ENCODE measurements at places on chromosomes 11 and 22. TPM values are rescaled to one million over a fixed set of nuclear protein-coding genes. Genes with fewer than 3 reads are reported as not detected.

DNA sequence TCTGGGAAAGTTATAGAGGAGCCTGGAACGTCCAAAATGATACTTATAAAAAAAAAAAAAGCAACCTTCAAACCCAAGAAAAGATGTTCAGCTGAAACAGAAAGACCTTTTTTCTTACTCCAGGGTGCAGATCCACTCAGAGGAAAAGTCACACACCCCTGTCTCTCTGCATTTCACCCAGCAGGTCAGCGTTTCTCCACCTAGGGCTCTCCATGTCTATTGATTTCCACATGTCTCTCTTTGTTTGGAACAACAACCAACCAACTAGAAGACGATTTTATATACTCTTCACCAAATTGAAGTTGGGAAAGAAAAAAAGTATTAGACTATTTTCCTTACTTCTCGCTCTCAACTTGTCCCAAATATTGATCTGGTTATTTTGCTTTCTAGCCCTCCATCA, 42.2 kb upstream of the BLID start:
- no peak for DNase-seq

GRCh38 chr11:45684440-45684839, 19.0 kb upstream of the CHST1 start:
- DNase-seq = no peak

GRCh38 chr11:1481483-1481825, 5.1 kb downstream of the MOB2 start:
- no peak for DNase-seq

DNA sequence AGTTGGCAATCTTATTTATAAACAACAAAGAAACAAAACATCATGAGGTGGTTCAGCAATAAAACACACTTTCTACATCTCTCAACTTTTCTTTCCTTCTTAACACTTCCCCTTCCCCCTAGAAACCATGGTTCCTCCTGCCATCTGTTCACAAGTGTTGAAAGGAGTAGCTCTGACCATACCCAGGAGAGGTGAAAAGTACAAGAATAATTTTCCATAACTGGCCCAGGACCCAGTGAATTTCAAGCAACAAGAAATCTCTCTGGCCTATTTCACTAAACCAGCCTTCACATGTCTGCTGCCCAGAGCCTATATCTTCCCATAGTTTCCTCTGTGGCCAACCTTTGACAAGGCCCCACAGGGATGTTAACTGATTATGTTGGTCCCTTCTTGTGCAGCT, 98.2 kb upstream of the CEP126 start:
- no peak for DNase-seq

DNA sequence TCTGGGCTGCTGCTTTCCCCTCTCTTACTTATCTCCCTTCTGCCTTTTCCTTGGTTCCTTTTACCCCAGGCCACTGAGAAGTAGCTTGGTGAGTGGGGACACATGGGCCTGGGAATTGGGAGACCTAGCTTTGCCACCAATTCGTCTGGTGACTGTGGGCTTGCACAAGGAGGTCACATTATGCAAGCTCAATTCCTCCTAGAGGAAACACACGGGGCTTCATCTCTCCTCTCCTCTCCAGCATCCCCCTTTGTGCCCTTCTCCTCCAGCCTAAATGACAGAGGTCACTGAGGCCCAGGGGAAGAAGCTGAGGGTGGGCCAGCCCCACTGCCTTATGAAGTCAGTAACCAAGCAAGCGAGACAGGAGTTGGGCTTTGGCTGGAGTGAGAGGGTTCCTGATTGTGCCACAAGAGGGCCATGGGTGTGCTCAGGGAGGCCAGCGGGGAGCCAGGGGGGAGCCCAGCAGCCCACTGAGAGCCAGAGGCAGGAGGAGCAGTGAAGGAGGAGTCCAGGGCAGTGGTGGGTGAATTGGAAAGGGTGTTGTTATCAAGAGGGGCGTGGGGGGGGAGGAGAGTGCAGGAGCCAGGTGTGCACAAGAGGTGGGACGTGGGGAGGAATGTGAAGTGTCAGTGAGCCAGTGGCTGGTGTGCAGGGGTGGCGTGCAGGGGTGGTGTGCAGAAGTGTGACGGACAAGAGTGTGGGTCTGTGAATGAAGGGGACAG, 2.0 kb downstream of the CLCF1 start:
- no peak for DNase-seq

DNA sequence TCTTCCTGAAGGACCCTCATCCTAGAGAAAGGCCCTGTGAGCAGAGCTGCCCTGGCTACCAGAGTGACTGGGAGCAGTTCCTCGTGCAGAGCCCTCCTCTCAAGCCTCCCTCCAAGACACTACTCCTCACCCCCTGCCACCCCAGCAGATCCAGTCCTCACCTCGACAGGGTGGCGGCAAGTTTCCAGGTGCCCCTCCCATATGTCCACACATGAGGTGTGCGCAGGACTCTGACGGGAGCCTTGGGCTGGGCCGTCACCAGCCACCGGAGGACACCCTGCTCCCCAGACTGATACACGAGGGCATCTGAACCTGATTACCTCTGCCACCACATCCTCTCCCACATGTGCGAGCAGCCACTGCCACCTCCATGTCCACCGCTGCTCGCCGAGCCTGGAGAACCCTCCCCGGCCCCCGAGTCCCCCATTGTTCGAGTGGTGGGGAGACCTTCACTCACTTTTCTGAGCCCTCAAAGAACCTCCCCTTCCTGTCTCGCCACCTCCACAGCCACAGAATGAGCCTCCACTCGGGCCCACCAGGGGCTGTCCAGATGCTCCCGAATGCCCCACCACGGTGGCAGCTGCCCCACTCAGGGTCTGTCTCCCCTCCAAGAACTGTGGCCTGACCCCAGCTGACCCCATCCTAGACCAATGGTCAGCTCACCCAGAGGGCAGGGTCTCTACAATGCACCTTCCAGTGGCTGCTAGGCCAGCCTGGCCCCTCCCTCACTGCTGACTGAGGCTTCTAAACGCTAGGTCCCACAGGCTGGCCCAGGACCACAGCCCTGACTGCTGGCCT, 62.5 kb downstream of the DGCR2 start:
- DNase-seq = no peak

DNA sequence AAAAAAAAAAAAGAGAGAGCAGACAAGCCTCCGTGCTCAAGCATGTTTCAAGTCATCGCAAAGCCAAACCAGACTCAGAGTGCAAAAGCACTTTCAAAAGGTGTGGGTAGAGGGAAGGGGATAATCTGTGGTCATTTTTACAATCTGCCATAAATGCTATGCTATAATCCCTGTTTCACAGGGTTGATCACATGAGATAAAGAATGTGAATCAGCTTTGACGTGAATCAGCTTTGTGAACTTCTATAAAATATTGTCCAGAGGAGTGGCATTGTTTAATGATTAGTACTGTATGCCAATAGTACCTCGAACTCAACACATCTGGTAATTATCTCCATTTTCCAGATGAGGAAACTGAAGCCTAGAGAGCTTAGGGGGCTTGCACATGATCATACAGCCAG, 20.0 kb upstream of the POLD3 start:
- DNase-seq = no peak

- no peak for DNase-seq
Measured at GRCh38 chr11:706957-707816, 1.2 kb downstream of the EPS8L2 start.

- peak; percentile 88 for DNase-seq
Measured at GRCh38 chr11:73308003-73308960, at the start of gene ARHGEF17. Gene ARHGEF17, plus strand, starts transcription at chr11:73308276. Its CDS starts 363 bp downstream, at chr11:73308639.

GRCh38 chr11:36478700-36479329, 31.3 kb downstream of the TRAF6 start:
- DNase-seq = peak; percentile 68

DNA sequence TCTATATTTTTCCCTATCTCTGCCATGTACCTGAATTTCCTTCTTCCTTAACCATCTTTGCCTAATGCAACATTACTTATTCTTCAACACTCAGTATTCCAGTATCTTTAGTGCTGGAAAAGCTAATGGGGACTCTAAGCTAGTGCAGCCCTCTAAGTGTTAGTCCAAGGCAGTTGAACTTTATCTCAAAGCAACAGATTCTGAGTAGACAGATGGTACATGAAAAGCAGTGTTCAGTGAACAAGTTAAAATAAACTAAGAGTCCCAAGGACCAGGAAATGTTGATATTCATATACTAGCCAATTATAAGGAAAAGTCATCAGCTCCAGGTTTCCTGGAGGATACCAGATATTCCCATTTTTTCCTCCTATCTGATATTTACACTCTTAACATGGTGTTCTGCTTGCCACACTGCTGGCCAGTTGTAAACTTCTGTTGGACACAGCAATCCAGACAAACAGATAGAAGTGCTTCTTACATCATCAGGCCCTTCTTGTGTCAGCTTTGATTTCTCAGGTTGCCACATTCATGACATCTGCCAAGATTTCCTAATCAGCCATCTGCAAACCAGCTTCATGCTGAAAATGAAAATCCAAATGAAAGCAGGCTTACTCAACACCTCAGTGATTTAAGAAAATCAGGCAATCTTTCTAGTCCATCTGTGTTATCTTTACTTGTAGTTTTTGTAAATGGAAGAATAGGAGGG, 255.9 kb upstream of the POU2AF2 start:
- no peak for DNase-seq

DNA sequence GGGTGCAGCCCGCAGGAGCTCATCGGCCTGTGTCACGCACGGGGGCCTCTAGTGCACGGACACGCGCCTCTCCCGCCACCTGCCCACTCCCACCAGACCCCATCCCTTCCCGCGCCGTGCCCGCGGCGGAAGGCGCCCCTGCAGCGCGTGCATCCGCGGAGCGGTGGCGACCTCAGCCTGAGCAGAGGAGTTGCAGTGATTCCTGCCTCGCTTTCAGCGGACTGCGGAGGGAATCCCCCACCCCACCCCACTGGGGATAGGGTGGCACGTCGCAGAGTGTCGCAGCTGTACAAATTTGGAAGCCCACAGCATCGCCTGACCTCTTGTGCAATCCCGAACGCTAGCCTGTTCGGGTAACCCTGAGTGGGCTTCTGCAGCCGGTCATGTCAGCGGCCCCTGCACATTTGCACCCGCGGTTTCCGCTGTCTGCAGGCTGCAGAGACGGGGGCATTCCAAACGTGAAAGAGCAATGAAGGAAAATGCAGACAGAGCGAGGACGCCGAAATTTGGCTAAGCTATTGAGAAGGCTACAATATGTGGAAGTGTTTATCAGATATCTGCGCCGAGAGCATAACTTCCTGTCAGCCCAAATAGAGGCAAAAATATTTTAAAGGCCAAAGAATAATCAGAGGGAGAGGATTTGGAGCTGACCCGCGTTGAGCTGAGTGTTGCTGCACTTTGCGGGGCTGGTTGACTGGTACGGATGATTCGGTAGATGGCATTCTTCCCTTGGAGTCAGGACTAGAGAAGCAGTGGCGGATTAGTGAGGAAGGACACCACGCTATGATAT, 617 bp upstream of the ARHGAP20 start:
- peak; percentile 26 for DNase-seq

DNA sequence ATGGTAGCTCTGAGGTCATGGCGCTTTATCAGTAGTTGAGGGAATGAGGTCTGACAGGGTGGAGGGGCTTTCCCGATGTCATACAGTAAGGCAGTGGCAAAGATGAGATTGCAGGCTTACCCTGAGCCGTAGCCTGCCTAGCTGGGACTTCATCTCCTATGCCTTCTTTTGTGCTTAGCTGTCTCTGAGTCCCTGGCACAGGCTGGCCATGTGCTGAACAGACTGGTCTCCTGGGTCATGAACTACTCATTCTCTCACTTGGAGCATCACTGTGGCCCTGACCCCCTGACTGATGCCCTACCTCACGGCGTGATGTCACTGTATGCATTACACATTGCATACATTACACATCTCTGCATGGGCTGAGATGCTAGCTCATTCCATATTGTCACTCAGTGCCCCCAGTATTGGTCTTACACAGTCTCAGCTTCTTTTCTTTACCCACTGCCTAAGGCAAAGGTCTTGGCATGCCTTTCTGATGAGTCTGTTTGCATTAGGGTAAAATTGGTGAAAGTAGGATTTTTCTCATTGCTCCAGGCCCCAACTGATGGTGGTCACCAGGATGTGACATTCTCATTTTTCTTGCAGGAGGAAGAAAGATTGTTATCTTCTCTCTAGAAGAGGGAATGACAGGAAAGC, 389.4 kb upstream of the CADM1 start:
- DNase-seq = no peak

DNA sequence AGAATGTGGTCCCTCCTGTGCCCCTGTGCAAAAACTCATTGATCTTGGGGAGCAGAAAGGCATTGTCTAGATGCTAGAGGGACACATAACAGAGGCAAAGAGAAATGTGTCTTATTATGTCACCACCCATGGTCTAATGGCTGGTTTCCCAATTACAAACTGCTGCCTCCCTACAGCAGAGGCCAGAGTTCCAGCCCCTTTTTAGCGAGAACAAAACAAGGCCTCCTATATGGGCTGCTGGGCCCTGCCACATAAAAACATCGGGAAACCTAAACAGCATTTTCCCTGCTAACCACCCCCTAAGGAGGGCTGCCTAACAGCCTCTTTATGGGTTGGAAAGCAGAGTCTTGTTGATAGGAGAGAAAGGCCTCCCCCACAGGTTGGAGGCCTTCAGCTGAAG, 75.2 kb upstream of the CRTAM start:
- no peak for DNase-seq

DNA sequence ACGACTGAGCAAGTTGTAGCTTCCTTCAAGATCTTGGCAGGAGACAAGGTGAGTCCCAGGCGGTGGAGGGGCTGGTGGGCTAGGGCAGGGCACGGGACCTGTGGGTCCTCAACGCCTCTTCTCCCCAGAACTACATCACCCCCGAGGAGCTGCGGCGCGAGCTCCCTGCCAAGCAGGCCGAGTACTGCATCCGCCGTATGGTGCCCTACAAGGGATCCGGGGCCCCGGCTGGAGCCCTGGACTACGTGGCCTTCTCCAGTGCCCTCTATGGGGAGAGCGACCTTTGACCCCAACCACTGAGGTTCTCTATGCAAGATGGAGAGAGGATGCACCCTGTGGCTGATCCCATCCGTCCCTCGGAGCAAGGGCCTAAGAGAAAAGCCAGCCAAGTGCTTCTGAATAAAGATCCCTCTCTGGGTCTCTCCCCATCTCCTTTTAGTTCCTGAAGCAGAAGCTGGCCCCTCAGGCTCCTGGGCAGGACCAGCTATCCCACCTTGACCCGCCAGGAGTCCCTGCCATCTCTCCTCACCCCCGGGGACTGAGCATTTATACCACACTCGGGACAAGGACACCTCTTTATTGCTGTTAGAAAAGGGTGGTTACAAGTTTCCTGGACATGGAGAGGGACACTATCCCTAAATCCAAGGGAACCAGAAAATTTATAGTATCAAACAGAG, 5.4 kb downstream of the CTSF start:
- DNase-seq = no peak

DNA sequence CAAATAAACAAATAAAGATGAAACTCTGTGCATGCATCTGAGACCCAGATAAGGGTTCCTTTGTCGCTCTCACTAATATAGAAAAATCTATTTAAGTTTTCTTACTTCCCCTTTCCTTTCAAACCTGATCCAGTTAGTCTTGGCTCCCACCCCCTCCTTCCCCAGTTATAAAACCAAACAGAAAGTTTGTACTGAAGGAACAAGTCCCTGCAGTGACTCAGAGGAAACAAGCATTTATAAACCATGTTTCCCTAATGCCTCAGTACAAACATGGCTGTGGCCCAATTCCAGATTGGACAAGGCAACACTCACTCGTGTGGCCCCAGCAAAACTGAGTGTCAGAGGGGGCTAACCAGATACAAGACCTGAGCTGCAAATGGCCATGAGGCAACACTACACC, 65.5 kb upstream of the ARHGAP20 start:
- DNase-seq = no peak

The FGF4 gene
- not detected for polyA plus RNA-seq

The PTGDR2 gene
- polyA plus RNA-seq = 0.17 TPM

The GGT5 gene
- 18.3 TPM for polyA plus RNA-seq
